Upper lobe of right lung (tissue), 1 donor: ENCODE measurements at places on chromosomes 7 and 10. TPM values are rescaled to one million over a fixed set of nuclear protein-coding genes. Genes with fewer than 3 reads are reported as not detected.

GRCh38 chr7:1742555-1743303 is 72.7 kb downstream of the ELFN1 start:
- peak overlapping the region; percentile 19 for H3K4me3 ChIP-seq
- no peak for DNase-seq
- no peaks in the 10 kb centered on the region for H3K27me3 ChIP-seq
- H3K27ac ChIP-seq: no peak overlapping the region

- DNase-seq: no peak
- no peaks in the 10 kb centered on the region for H3K27me3 ChIP-seq
- no peak overlapping the region for H3K4me3 ChIP-seq
- no peaks in the 10 kb centered on the region for H3K4me1 ChIP-seq
Measured at GRCh38 chr7:90749262-90749661, 153.1 kb downstream of the CDK14 start.

Gene CHST12
- 29.8 TPM for total RNA-seq

- no peaks in the 10 kb centered on the region for H3K36me3 ChIP-seq
- no peak overlapping the region for H3K27ac ChIP-seq
- H3K27me3 ChIP-seq: no peaks in the 10 kb centered on the region
- H3K4me3 ChIP-seq: no peak overlapping the region
- DNase-seq: no peak
- no peaks in the 10 kb centered on the region for H3K4me1 ChIP-seq
Measured at GRCh38 chr10:76017733-76018433, 586.5 kb downstream of the LRMDA start.
